ENCODE measurements at places on chromosomes 11 and 22. TPM values are rescaled to one million over a fixed set of nuclear protein-coding genes. Genes with fewer than 3 reads are reported as not detected.
A peak's percentile ranks its signal among the peaks of the same experiment; 100 is the strongest.

- no peak for DNase-seq
- H3K4me3 ChIP-seq = no peak overlapping the region
- H3K36me3 ChIP-seq = no peaks in the 10 kb centered on the region
- H3K4me1 ChIP-seq = no peaks in the 10 kb centered on the region
Measured at GRCh38 chr11:70246196-70246595, 24.3 kb upstream of the PPFIA1 start.

DNA sequence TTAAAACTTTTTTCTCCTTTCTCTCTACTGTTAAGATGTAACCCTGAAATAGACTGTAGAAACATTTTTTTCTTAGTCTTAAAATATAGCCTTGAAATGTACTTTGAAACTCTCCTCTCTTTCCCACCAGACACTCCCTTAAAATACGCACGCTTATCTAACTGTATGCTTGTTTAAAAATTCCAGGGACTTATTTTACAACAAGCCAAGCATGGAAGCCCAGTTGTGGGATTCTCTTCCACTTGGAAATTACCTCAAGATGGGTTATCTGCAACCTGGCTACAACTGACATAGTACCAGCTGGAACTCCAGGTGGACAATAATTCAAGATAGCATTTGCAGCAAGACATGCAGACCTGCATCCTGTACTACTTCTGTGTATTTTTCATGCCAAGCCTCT lies 12.1 kb upstream of the CHORDC1 start:
- DNase-seq = no peak
- H3K27me3 ChIP-seq = no peaks in the 10 kb centered on the region
- no peaks in the 10 kb centered on the region for H3K36me3 ChIP-seq
- no peak overlapping the region for H3K4me3 ChIP-seq

DNA sequence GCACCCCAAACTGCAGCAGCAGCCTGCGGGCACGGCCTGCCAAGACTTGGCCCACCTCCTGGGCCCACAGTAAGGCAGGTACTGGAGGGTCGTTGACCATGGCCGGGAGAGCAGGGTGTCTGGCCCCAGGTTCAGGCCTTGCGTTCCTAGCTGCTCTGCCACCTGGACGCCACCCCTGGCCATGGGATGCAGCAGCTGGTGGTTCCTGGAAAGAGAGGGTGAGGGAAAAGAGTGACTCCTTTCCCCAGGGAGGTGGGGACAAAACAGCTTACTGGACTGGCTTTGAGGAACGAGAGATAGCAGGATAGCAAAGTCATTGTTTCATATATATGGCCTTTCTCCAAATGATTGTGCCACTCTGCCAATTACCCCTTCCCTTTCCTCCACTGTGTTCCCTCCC lies 1.8 kb downstream of the BSCL2 start:
- DNase-seq = no peak
- H3K27me3 ChIP-seq = no peaks in the 10 kb centered on the region
- no peaks in the 10 kb centered on the region for H3K4me1 ChIP-seq
- H3K36me3 ChIP-seq = no peaks in the 10 kb centered on the region
- H3K27ac ChIP-seq = peak overlapping the region; percentile 87

- H3K27ac ChIP-seq = no peak overlapping the region
- no peaks in the 10 kb centered on the region for H3K36me3 ChIP-seq
- H3K4me1 ChIP-seq = no peaks in the 10 kb centered on the region
- no peak overlapping the region for H3K4me3 ChIP-seq
- H3K27me3 ChIP-seq = no peaks in the 10 kb centered on the region
Measured at GRCh38 chr22:27241430-27242321, 559.9 kb downstream of the MN1 start.

GRCh38 chr22:45771711-45772110 lies 100.1 kb downstream of the ATXN10 start:
- no peak overlapping the region for H3K27ac ChIP-seq
- no peak overlapping the region for H3K4me3 ChIP-seq
- no peak for DNase-seq

DNA sequence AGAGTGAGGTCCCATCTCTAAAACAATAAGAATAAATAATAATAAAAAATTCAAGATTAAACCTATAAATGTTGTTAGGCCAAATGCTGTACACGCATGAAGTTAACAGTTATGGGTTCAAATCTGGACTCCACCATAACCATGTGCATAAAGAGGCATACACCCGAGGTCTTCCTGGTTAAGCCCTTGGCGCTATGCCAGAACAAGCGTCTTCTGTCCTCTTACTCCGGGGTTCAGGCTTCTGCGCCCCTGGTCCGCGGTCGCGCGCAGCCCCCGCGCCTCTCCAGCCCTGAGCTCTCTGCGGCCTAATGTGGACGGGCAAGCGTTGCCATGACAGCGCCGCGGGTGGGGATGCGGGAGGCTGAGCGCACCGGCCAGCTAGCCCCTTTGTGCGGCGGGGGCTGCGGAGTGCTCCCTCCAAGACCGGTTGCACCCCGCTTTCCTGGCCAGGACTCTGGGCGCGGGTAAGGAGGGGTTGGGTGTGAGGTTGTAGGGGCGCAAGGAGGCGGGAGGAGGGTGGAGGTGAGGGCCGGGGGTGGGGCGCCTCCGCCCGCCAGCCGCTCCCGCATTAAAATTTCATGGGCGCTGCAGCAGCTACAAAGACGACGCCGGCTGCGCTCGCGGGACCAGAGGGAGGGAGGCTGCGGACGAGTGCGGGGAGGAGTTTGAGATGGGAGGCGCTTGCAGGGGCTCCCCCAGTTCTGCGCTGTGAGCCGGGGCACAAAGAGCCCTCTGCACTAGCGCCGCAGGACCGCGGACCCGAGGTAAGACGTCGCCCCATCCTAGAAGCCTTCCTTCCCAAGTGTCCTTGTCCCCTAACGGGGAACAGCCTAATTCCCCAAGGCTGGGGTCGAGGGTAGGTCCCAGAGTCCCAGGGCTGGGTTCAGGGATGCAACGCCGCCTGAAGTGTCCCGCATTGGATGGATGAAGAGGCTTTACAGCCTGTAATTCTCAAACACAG lies at the start of gene MIAT:
Gene MIAT, plus strand, starts transcription at position 698 of the 961 bp plus-strand sequence.
- DNase-seq = no peak
- no peak within 1 kb of the TSS for H3K27ac ChIP-seq
- H3K36me3 ChIP-seq = no peaks in the 10 kb centered on the region
- peaks cover 87% of the 10 kb centered on the region for H3K27me3 ChIP-seq
- peaks cover 25% of the 10 kb centered on the region for H3K4me1 ChIP-seq

ADAMTS15 gene
- 34.1 TPM for total RNA-seq

CCDC73 gene
- 3.3 TPM for total RNA-seq

FERMT3 gene
- 17.2 TPM for total RNA-seq

VPS51 gene
- 452 TPM for total RNA-seq

Data from tibial nerve (tissue), 4 donors.